Dermis microvascular lymphatic vessel endothelial cell (primary cell): ENCODE measurements at places on chromosomes 13 and 19. TPM values are rescaled to one million over a fixed set of nuclear protein-coding genes. Genes with fewer than 3 reads are reported as not detected.

PLK5 gene
- total RNA-seq, result not detected in 2 replicates

ZNF554 gene
- 2.1 and 3.9 TPM in 2 replicates for total RNA-seq

C13orf42 gene
- total RNA-seq, result not detected in 2 replicates

GJB2 gene
- total RNA-seq, result not detected in 2 replicates

UNC13A gene
- total RNA-seq, result 0.13 TPM in 2 replicates

CGB2 gene
- not detected in 2 replicates for total RNA-seq

ZNF99 gene
- not detected in 2 replicates for total RNA-seq

VSIG10L gene
- 0.13 TPM in 2 replicates for total RNA-seq

ZNF543 gene
- 7.8 and 10.1 TPM in 2 replicates for total RNA-seq

GRCh38 chr19:55519451-55520311, 17.3 kb downstream of the SBK2 start:
- DNase-seq, result no peak

DNA sequence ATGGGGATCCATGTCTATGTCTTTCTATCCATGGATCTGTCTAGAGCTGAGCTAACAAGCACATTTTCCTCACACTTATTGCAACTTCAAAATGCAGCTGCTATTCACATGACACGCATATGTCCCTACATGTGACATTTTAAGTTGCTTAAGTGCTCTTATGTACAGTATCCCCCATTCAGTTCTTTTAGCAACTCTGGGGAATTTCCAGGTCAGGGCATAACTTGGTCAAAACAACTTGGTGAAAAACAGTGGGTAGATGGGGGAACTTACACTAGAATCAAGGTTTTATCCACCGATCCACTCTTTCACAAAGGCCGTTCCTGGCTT, 73.0 kb downstream of the COL4A1 start:
- peak; percentile 82 for DNase-seq

- no peak for DNase-seq
Measured at GRCh38 chr13:106089261-106089980, 446.0 kb downstream of the EFNB2 start.

DNA sequence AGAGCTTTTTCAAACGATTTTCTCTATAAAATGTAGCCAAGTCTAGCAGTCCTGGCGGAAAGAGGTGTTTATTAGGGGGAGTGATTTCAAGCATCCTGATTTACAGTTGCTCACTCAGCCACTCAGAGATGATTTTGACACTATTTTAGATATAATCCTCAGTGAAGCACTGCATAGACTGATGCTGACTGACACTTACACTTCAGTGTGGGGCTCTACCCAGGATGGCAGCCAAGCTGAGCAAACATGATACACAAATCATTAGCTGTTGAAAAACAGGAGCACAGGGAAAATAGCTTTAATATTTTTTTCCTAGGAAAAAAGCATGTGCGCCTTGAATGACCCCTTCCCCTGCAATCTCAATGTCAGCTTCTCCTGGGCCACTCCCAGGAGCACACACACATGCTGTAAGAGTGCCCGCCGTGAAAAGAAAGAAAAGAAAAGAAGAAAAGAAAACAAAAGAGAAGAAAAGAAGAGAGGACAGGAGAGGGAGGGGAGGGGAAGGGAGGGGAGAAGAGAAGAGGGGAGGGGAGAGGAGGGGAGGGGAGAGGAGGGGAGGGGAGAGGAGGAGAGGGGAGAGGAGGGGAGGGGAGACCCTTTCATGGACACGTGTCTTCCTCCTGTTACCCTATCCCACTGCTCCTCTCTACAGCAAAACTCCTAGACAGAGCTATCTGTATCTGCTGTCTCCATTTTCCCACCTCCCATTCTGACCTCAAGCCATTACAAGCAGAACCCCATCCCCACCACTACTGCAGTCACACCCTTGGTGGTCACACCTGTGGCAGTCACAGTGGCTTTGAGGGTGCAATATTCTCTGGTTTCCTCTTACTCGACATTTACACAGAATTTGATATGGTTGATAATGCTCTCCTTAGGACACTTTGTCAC, 36.4 kb downstream of the RCBTB2 start:
- DNase-seq, result no peak

GRCh38 chr13:30866677-30867076, 39.4 kb upstream of the MEDAG start:
- DNase-seq, result no peak

GRCh38 chr13:51000571-51001260, 91.1 kb downstream of the RNASEH2B start:
- DNase-seq, result no peak

DNA sequence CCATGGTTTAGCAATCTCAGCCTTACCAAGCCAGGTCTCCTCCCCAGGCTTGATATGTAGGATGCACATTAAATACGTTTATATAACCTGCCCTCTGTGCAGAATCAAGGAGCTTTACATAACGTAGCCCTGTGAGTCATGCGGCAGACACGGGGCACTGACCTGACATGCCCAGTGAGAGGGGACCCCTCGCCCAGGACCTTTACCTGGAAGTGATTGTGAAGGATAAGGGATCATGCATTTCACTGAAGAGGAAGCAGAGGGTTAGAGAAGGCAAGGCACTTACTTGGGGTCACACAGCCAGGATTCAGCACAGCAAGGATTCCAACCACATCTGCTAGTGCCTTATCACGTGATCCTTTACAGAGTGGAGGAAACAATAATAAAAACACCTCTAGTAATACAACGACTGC, 18.9 kb upstream of the FOSB start:
- peak; percentile 33 for DNase-seq

DNA sequence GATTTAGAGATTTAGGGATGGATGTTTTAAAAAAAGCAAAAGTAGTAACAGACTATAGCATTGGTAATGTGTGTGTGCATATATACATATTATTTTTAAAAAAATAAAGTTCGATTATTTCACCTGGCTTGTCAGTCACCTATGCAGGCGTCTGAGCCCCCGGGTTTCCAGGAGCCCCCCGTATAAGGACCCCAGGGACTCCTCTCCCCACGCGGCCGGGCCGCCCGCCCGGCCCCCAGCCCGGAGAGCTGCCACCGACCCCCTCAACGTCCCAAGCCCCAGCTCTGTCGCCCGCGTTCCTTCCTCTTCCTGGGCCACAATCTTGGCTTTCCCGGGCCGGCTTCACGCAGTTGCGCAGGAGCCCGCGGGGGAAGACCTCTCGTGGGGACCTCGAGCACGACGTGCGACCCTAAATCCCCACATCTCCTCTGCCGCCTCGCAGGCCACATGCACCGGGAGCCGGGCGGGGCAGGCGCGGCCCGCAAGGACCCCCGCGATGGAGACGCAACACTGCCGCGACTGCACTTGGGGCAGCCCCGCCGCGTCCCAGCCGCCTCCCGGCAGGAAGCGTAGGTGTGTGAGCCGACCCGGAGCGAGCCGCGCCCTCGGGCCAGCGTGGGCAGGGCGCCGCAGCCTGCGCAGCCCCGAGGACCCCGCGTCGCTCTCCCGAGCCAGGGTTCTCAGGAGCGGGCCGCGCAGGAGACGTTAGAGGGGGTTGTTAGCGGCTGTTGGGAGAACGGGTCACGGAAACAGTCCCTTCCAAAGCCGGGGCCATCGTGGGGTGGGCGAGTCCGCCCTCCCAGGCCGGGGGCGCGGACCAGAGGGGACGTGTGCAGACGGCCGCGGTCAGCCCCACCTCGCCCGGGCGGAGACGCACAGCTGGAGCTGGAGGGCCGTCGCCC, 840 bp upstream of the CCNA1 start:
- peak; percentile 19 for DNase-seq

DNA sequence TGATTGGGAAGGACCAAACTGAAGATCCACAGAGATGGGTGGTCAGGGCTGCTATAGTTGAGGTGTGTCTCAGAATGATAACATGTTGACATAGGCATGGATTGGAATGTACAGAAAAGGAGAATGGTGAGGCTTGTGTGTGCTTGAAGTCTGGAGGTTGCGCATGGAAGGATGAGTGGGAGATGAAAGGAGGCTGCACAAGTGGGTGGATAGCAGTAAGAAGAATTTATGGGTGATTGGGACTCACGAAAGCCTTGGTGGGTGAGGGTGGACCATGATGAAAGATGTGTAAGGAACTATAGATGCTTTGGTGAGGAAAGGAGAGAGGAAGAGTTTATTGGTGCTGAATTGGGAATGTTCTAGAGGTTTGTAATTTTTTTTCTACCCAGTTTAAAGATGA, 1287.7 kb downstream of the UQCRFS1 start:
- no peak for DNase-seq

GRCh38 chr19:45770192-45771101, 1.4 kb upstream of the SIX5 start:
- DNase-seq, result peak; percentile 96

GRCh38 chr19:2676823-2677222, 25.7 kb downstream of the GNG7 start:
- DNase-seq, result no peak

DNA sequence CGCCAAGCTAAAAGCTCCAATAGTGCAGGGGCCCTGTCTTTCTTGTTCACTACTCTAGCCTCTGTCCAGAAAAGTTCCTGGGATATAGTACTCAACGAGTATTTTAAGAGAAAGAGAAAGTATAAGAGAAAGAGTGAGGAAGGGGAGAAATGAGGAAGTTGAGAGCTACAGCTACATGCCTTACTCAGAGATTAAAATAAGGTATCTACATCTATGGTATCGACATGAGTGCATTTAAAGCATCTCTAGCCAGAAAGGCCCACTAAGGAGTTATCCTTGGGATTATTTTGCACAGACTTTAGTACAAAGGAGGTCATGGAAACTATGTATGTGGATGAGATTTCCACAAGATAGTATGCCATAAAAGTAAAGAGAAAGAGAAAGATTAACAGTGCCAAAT, 28.5 kb downstream of the MYCBP2 start:
- DNase-seq, result no peak

- no peak for DNase-seq
Measured at GRCh38 chr19:21158523-21159135, 16.8 kb downstream of the ZNF431 start.

DNA sequence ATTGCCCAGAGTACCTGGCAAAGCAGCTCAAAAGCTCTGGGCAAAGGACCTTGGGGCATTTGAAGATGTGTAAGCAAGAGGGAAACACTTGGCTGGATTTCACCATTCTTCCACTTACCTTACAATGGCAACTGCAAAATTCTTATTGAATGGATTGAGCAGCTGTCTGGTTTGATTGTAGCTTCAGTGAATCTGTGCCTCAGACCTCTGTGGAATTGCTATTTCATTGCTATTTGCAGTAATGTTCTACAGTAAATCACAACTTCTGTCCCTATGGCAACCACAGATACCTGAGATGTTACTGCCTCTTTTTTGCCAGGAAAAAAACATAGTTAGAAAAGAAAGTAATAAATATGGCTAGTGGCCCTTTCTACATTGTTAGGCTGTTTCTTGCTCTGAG, 519.5 kb downstream of the SUCLA2 start:
- no peak for DNase-seq

GRCh38 chr19:35285095-35285449, 2.7 kb downstream of the HAMP start:
- DNase-seq, result no peak

DNA sequence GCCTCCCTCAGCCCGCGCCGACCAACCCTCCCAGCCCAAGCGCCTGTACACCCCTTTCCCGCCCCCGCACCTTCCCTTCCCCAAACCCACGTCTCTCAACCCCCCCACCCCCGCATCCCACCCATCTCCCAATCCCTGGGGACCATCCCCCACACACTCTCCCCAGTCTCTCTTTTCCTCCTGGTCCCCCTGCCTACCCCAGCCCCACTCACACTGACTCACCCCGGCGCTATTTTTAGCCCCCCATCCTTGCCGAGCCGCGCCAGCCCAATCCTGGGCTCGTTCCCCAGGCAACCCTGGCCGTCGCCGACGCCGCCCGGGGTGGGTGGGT, 11.7 kb downstream of the CIC start:
- DNase-seq, result no peak

- DNase-seq, result no peak
Measured at GRCh38 chr13:114229506-114229905, 5.2 kb upstream of the CDC16 start.

DNA sequence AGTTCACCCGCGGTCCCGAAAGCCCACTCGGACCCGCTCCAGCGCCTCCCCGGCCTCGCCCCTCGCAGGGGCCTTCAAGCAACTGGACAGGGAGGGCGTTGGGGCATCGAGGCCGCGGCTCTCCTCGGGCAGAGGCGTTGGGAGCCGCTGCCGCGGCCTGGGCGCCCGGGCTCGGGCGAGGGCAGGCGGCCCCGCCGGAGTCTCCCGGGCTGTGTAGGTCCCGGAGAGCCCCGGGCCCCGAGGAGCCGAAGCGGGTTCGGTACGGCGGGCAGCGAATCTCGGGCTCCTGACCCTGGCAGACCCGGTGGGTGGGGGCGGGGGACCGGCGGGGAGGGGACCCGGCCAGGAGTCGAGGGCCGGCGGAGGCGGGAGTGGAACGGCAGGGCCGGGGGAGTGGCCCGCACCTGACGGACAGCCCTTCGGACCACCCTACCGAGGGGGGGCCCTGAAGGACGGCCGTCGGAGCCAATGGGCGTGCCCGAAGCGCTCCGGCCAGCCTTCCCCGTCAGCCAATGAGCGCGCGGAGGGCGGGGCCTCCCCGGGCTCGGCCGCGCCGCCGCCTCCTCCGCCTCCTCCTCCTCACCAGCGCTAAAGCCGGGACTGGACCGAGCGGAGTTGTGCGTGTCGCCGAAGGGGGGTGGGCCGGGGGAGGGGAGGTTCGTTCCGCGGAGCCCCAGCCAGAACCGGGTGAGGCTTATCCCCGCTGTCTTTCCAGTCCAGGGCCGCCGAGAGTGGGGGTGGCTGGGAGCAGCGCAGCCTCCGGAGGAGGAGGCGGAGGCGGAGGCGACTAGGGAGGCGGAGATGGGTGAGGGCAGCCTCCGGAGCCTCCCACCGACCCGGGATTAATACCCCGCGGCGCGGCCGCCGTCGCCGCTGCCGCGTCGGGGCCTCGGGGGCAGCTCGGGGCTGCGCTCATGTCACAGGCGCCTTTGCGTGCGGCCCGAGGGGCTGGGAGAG, at the start of gene ZMYM2:
Gene ZMYM2 (plus strand): TSS at position 573 of the 957 bp plus-strand sequence. CDS start 34,346 bp downstream, outside the sequence.
- peak; percentile 90 for DNase-seq

DNA sequence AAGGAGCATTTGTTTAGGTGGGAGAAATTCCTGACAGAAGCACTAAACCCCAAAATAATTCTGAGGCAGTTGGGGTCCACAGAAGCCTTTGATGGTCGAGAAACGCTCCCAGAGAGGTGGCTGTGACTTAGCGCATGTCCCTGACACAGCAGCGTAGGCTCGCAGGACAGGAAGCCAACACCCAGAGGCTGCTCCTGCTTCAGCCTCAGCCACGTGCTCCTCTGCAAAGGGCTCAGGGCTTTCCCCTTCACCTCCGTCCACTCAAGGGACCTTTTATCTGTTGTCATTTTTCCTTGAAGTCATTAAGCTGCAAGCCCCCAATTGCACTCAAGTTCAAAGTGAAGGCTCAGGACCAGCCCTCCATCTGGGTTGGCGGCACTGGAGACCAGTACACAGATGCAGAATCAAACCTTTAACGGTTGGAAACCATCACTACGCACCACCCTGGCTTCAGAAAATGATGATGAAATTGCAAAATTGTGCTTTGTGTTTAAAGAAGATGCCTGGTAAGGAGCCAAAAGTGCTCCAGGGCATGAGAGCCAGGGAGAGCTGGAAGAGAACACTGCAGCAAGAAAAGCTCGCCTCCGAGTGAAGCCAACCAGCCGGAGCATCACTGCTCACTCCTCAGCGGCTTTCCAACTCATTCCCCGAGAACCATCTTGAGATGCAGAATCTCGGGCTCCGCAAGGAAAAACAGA, 219.6 kb downstream of the RAP2A start:
- no peak for DNase-seq

GRCh38 chr19:48970139-48970766, 5.1 kb downstream of the FTL start:
- DNase-seq, result no peak
